ENCODE measurements at places on chromosomes 3 and 15. TPM values are rescaled to one million over a fixed set of nuclear protein-coding genes. Genes with fewer than 3 reads are reported as not detected.
A peak's percentile ranks its signal among the peaks of the same experiment; 100 is the strongest.

Gene NR2E3
- total RNA-seq, result 0.05 TPM

Gene STRIT1
- not detected for total RNA-seq

Gene KBTBD13
- under 0.01 TPM for total RNA-seq

Gene CLRN1
- total RNA-seq, result under 0.01 TPM

Gene TM4SF1
- 12.9 TPM for total RNA-seq

DNA sequence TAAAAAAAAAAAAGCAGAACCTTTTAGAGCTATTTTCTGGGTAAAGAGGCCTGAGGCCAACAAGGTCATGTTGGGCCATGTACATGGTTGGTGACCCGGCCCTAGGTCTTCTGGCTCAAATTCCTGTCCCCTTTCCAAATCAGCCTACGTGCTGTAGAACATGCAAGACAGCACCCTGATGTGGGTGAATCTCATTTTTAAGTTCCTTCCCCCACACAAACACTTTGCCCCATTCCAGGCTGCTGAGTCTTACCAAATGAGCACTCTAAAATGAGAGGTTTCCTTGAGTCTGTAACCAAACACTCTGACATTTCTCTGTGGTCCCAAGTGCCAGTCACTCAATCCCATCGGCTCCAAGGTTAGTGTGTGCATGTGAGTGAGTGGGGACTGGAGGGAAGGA is 9.4 kb downstream of the BCL6 start:
- H3K4me3 ChIP-seq, result no peak overlapping the region
- peaks cover 12% of the 10 kb centered on the region for H3K27me3 ChIP-seq
- DNase-seq, result no peak
- H3K36me3 ChIP-seq, result peaks cover 47% of the 10 kb centered on the region
- peaks cover 13% of the 10 kb centered on the region for H3K4me1 ChIP-seq

DNA sequence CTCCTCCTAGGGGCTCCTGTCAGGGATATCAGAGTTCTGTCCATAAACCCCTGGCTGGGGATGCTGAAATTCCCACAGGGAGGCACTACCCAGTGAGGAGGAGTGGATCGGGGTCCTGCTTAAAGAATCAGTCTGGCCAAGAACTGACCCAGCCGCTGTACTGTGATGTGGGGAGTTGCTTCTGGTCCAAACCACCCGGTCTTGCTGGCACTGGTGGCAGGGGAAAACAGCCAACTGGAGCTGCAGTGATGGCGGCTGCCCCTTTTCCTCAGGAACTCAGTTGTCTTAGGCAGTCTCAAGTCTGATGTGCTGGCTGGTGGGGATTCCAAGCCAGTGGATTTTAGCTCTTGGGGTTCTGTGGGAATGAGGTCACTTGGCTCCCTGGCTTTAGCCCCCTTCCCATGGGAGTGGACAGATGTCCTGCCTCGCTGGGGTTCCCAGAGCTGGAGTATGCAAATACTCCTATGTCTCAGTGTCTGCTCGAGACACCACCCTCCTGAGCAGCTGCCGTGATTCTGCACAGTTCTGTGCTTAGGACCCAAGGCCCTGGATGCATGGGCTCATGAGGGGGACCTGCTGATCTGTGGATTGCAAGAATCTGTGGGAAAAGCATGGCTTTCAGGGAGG is 97.1 kb downstream of the SLC25A26 start:
- no peak overlapping the region for H3K4me3 ChIP-seq
- H3K36me3 ChIP-seq, result no peaks in the 10 kb centered on the region
- H3K4me1 ChIP-seq, result no peaks in the 10 kb centered on the region

DNA sequence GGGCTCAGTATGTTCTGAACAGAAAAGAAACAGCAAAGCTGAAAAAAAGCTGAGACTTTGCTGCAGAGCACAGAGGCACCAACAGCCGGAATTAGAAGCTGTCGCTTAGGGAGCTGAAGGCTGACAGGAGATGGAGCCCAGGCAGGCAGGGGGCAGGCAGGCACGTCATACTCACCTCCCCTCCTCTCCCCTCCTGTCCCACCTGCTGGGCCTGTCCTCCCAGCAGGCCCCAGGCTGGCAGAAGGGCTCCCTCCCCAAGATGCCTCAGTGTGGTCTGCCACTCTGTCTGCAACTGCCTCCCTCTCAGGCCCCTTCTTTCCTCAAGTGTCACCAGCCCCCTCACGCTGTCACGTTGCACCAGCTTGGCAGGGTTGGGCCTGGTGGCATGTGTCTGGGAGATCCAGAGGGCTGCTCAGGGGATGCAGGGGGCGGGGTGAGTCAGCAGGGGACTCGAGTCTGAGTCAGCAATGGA is 3.2 kb upstream of the ANKRD63 start:
- no peak overlapping the region for H3K27ac ChIP-seq
- no peak overlapping the region for H3K4me3 ChIP-seq
- H3K36me3 ChIP-seq, result peaks cover 14% of the 10 kb centered on the region
- peaks cover 18% of the 10 kb centered on the region for H3K4me1 ChIP-seq
- H3K27me3 ChIP-seq, result peaks cover 48% of the 10 kb centered on the region

DNA sequence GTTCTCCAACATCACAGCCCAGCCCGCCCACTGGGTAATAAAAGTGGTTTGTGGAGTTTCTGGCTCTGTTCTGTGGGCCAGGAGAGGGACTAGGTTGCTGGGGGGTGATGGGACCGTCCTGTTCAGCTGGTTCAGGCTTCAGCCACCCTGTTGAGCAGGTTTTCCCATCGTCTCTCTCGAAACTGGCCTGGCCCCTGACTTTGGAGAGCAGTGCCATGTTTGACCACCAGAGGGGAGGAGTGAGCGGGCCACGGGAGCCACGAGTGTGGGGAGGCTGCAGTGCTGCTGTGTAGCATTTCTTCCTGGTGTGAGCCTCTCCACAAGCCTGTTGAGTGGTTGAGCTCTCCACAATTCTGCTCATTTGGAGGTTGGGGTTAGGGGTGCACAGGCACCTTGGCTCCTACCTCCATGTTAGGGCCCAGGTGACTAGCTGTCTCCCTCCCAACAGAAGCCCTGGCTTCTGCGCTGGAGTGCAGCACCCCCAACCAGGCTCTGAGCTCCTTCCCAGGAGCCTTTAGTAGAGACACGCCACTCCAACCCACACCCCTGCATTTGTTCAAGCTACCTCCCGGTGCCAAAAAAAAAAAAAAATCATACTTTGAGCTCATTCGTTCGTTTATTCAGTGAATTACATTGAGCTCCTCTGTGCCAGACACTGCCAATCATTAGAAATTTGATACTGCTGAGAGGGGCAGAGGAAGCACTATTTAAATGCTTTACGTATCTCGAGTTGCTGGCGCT is 13.9 kb downstream of the SPINT1 start:
- H3K4me1 ChIP-seq, result no peaks in the 10 kb centered on the region
- H3K4me3 ChIP-seq, result no peak overlapping the region
- H3K27ac ChIP-seq, result peak overlapping the region; percentile 21
- no peaks in the 10 kb centered on the region for H3K36me3 ChIP-seq
- no peaks in the 10 kb centered on the region for H3K27me3 ChIP-seq

DNA sequence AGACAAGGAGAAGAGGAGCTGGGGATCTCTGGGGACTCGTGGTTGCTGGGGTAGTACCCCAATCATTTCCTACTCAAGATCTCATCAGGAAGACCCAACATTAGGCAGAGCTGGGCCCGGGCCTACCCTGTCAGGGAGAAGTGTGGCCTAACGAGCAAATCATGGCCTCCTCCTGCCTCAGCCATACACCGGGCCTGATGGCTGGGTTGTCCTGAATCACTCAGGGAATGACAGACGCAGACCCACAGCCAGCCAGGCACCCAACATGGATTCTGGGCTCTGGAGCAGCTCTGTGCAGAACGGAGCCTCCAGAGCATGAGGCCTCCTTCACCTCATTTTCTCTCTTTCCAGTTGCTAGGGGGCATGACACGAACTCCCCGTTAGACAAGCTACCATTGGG is 19.7 kb downstream of the ITGA11 start:
- no peak for DNase-seq
- H3K4me3 ChIP-seq, result no peak overlapping the region
- H3K27ac ChIP-seq, result no peak overlapping the region
- no peaks in the 10 kb centered on the region for H3K27me3 ChIP-seq
- no peaks in the 10 kb centered on the region for H3K4me1 ChIP-seq

DNA sequence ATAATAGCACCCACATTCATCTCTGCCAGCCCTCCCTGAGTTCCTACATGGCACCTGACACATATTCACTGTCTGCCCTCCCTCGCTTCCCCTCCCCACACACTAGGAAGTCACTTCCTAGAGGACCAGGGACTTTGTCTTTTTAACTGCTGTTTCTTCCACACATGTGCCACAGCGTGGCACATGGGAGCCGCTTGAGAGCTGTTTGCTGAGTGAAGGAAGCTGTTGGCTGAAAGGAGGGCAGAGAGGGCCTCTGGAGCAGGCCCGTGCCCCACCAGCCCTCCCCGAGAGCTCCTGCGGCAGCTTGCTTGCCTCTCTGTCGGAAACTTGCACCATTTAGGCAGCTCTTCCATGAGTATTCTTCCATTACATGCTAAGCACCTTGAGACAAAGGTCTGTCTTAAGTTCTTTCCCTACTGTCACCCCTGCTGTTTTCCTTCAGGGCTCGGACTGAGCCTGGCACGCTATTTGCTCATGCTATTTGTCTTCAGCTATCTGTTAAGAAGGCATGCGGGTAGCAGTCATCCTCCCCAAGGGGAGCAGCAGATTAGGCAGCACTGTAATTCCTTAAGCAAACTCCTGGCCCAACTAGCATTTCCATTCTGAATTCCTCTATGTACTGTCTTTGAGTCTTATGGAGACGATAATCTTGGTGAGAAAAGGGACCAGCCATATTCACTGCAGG is 72.2 kb downstream of the CACNA1D start:
- H3K4me3 ChIP-seq, result no peak overlapping the region
- H3K27me3 ChIP-seq, result no peaks in the 10 kb centered on the region

DNA sequence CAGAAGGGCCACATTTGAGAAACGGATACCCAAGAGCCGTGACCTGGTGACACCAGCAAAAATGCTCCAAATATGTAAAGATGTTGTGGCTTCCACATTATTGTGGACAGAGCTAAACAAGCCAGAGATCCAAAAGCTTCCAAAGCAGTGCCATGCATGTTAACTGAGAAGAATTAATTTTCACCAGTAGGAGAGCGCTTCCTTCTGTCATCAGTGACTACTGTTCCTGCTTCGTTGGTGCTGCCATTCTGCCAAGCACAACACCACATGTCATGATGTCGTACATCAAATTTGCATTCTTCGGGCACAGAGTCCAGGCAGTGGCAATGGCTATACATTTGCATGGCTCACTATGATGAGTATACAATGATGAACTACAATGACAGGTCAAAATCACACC is 19.1 kb upstream of the CHST2 start:
- no peaks in the 10 kb centered on the region for H3K27me3 ChIP-seq
- no peaks in the 10 kb centered on the region for H3K4me1 ChIP-seq
- H3K4me3 ChIP-seq, result no peak overlapping the region

GRCh38 chr3:150798122-150798618 is 35.2 kb upstream of the SIAH2 start:
- peaks cover 6% of the 10 kb centered on the region for H3K4me1 ChIP-seq
- H3K27ac ChIP-seq, result no peak overlapping the region
- H3K36me3 ChIP-seq, result no peaks in the 10 kb centered on the region
- H3K27me3 ChIP-seq, result no peaks in the 10 kb centered on the region
- no peak overlapping the region for H3K4me3 ChIP-seq
- DNase-seq, result no peak

DNA sequence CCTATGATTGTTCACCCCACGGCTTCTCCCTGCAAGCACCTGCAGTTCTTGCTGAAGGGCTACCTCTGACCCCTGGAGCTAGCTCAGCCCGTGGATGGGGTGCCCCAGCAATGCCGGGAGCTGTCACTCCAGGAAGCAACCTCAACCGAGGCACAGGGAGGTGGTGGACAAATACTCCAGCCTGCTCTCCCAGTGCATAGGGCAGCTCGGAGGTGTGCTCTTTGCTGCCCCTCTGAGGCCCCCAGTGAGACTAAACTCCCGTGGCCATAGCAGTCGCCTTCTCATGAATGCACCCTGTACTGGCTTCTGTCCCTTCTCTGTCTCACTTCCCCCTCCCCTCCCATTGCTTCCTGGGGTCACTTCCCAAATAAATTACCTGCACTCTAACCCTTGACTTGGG is 48.5 kb downstream of the LINGO1 start:
- no peaks in the 10 kb centered on the region for H3K27me3 ChIP-seq
- H3K27ac ChIP-seq, result no peak overlapping the region
- DNase-seq, result no peak
- H3K4me3 ChIP-seq, result no peak overlapping the region
- H3K36me3 ChIP-seq, result no peaks in the 10 kb centered on the region

DNA sequence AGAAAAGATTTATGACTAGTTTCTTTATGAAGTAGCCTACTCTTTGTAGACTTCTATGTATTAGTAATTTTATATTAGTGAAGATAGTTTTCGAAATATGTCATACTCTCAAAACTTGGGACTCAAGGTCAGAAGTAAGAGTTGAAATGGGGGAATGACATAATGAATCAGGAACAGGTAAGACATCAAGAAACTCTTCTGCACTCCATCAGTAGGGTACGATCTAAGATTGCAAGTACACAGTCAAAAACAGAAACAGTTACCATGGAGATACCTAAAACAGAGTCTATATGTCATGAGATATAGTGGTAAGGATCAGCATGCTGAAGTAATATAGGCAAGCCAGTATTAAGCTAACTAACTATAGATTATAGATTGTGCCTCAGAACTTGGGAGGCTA is 187.0 kb upstream of the MLF1 start:
- H3K4me3 ChIP-seq, result no peak overlapping the region
- DNase-seq, result no peak
- H3K27me3 ChIP-seq, result no peaks in the 10 kb centered on the region
- no peak overlapping the region for H3K27ac ChIP-seq
- no peaks in the 10 kb centered on the region for H3K36me3 ChIP-seq

- peaks cover 6% of the 10 kb centered on the region for H3K4me1 ChIP-seq
- H3K27me3 ChIP-seq, result no peaks in the 10 kb centered on the region
- H3K36me3 ChIP-seq, result no peaks in the 10 kb centered on the region
- no peak for DNase-seq
Observed at GRCh38 chr15:63971904-63972303, 74.4 kb downstream of the DAPK2 start.

- H3K36me3 ChIP-seq, result no peaks in the 10 kb centered on the region
- H3K4me3 ChIP-seq, result peak overlapping the region; percentile 63
- no peak overlapping the region for H3K27ac ChIP-seq
- no peaks in the 10 kb centered on the region for H3K27me3 ChIP-seq
Observed at GRCh38 chr15:77418391-77418965, 1.4 kb downstream of the PEAK1 start.

- H3K27ac ChIP-seq, result no peak overlapping the region
- no peaks in the 10 kb centered on the region for H3K4me1 ChIP-seq
- H3K4me3 ChIP-seq, result no peak overlapping the region
- no peak for DNase-seq
Observed at GRCh38 chr3:181344331-181344730, 354.8 kb upstream of the DNAJC19 start.

- no peak overlapping the region for H3K27ac ChIP-seq
- H3K4me3 ChIP-seq, result no peak overlapping the region
- H3K36me3 ChIP-seq, result no peaks in the 10 kb centered on the region
- no peaks in the 10 kb centered on the region for H3K27me3 ChIP-seq
- no peak for DNase-seq
Observed at GRCh38 chr3:165938986-165939540, 101.8 kb upstream of the BCHE start.
